ENCODE measurements at places on chromosomes 1 and 21.

DNA sequence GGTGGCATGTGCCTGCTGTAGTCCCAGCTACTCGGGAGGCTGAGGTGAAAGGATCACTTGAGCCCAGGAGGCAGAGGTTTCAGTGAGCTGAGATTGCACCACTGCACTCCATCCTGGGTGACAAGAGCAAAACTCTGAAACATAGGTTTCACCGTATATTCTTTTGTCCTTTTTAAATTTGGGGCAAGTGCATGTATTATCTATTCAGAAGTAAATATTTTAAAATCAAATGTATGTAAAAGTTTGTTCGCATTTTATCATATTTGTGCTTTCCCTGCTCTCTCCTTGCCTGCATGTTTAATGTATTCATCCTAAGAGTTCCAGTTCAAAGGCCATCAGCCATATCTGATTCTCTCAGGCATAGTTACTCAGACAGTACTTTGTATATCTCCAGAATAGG, 7.9 kb upstream of the UFC1 start:
- no peak for DNase-seq

DNA sequence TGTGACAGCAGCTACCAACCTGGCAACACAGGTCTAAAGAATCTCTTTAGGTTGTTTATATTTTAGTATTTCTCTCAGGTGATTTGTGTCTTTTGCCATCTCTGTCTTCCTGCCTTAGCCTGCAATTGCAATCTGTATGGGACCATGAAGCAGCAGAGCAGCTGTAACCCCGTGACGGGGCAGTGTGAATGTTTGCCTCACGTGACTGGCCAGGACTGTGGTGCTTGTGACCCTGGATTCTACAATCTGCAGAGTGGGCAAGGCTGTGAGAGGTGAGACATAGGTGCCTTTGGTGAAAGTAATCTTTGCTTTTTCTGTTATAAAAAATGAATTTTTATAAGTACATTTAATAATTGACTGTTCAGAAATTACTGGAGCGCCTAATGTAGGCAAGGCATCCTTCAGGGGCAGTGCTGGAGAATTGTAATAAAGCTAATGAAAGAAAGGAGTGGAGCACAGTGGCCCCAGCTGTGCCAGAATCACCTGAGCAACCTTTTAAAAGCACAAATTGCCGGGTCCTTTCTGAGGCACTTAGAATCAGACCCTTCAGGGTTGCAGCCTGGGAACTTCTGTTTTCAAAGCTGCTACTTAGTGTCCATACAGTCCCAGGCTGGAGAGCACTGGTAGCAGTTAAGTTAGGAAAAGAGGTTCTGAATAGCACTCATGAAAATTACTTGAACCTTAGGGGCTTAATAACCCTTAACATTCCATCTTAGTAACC, 60.6 kb upstream of the LAMC2 start:
- DNase-seq = no peak

GRCh38 chr1:168792592-168793125, 63.7 kb upstream of the DPT start:
- no peak for DNase-seq

DNA sequence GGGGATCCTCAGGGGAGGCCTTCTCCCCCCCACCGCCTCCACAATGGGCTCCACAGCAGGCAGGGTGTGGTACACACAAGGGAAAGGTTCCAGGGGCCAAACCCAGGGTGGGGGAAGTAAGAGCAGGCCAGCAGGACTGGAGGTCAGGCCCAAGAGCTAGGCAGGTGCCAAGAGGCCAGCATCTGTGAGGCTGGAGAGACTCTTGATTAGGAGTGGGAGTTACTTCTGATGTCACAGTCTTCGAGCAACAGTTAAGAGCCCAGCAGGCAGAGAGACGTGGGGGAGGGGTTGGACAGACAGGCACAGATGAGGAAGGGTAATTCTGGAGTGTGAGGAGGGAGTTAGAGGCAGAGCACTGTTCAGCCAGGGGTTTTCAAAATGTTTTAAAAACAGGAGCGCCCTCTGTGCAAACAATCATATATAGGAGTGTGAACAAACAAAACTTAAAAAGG, 55.8 kb downstream of the SLC9A1 start:
- DNase-seq = no peak

- DNase-seq = no peak
These were observed 32.4 kb upstream of the SLC25A33 start for GRCh38 chr1:9506901-9507300.

- no peak for DNase-seq
These were observed 11.1 kb downstream of the PTP4A2 start for GRCh38 chr1:31926853-31927660.

GRCh38 chr1:2438038-2438437, 25.7 kb upstream of the PEX10 start:
- no peak for DNase-seq

- no peak for DNase-seq
These were observed 22.1 kb upstream of the IL10 start for GRCh38 chr1:206794294-206794908.

GRCh38 chr1:87999852-88000251, 671.2 kb downstream of the LMO4 start:
- no peak for DNase-seq

DNA sequence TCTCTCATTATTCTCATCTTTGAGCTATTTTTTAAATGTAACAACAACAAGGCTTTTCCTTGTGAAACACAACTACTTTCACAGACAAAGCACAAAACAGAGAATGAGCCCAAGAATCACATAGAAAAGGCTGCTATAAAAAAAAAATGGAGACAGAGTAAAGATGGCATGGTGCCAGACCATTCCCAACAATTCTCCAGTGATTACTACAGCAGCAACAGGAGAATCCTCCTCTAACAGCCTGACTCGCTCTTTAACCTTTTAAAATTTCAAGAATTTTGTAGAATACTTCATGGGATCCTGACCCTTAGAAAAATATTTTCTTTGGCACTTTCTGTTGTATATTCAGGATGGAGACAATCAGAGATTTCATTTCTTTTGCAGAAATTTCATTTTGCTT, 3.8 kb upstream of the BCAS2 start:
- DNase-seq = no peak

- no peak for DNase-seq
These were observed 19.2 kb downstream of the CNIH3 start for GRCh38 chr1:224635356-224635755.

DNA sequence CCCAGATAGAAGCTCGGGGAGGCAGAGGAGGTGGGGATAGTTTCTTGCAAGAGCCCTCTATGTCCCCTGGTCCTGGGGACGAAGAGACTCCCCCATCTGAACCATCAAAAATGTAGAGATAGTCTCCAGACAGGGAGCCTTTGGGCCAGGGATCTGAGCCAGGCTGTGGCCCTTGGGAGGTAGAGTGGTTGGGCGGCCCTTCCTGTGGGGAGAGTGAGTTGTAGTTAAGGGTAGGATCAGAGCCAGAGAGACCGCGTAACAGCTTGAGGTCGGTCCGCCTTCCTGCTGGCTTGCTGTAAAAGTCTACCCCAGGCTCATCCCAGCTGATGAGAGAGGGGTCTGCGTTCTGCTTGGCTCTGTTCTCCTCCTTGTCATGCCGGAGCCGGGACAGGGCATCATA, 25.3 kb downstream of the PIK3C2B start:
- DNase-seq = no peak

DNA sequence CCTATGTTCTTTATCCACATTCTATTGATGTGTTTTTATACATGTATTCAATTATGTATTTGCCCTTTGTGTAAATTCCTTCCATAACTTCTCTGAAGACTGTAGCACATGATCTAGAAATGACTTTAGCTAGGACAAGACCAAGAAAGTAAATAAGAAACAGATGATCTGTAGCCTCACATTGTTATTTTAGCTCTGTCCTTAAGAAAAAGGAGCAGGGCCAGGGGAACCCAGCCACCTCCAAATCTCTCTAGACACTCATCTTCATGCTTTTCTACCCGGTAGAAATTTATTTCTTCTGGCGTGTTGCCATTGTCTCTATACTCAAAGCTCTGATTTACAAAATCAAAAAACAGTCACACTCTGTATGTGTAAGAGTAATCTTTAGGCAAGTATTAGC, 27.1 kb downstream of the CDC7 start:
- no peak for DNase-seq

All from nucleus accumbens (tissue), 56 donors.